ENCODE measurements at places on chromosomes 5 and 9. TPM values are rescaled to one million over a fixed set of nuclear protein-coding genes. Genes with fewer than 3 reads are reported as not detected.
A peak's percentile ranks its signal among the peaks of the same experiment; 100 is the strongest.

- no peaks in the 10 kb centered on the region for H3K27me3 ChIP-seq
- H3K4me3 ChIP-seq, result no peak overlapping the region
- DNase-seq, result no peak
- peaks cover 12% of the 10 kb centered on the region for H3K4me1 ChIP-seq
- no peaks in the 10 kb centered on the region for H3K36me3 ChIP-seq
- H3K27ac ChIP-seq, result no peak overlapping the region
Measured at GRCh38 chr5:66867618-66868322, 271.6 kb downstream of the MAST4 start.

- DNase-seq, result no peak
- no peak overlapping the region for H3K4me3 ChIP-seq
- H3K36me3 ChIP-seq, result no peaks in the 10 kb centered on the region
Measured at GRCh38 chr9:36584620-36585460, 12.1 kb downstream of the MELK start.

DNA sequence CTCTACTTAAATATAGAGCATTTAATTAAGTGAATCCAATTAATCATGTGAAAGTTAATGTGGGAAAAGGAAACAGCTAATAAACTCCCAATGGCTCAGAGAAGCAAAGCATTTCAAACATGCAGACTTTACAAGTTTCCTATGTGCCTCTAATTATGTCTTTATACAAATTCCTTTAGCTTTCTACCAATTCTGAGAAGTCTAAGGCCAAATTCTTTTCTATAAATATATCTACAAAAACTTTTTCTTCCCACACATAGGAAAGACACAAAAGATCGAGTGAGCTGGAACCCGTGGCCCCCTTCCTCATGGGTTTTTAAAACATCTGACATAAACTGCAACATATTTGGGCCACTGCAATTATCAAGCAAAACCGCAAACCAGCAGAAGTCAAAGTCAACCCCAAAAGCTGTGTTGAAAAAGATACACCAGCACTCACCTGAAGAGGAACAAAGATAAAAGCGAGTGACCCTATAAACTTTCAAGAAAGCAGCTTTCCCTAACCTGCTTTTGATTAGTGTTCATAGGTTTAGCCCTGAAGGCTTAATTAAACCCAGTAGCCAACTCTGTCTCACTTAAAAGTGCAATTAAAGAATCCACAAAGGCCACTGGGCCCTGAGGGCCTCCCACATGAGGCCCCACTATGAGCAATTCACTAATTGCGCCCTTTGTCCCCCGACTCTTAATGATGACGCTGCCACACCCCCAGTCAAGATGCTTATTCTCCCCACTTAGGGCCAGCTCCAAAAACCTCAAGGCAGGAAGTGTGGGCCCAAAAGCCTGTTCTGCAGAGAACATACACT, 12.1 kb downstream of the SEMA5A start:
- no peak overlapping the region for H3K4me3 ChIP-seq
- no peaks in the 10 kb centered on the region for H3K36me3 ChIP-seq
- no peaks in the 10 kb centered on the region for H3K27me3 ChIP-seq
- peak overlapping the region; percentile 43 for H3K27ac ChIP-seq
- no peaks in the 10 kb centered on the region for H3K4me1 ChIP-seq

- H3K27ac ChIP-seq, result no peak overlapping the region
- no peaks in the 10 kb centered on the region for H3K4me1 ChIP-seq
- DNase-seq, result no peak
- no peaks in the 10 kb centered on the region for H3K27me3 ChIP-seq
- H3K4me3 ChIP-seq, result no peak overlapping the region
- H3K36me3 ChIP-seq, result no peaks in the 10 kb centered on the region
Measured at GRCh38 chr5:57795203-57795602, 312.6 kb upstream of the ACTBL2 start.

- H3K4me3 ChIP-seq, result no peak overlapping the region
- H3K27me3 ChIP-seq, result no peaks in the 10 kb centered on the region
- no peaks in the 10 kb centered on the region for H3K36me3 ChIP-seq
- no peak for DNase-seq
- H3K27ac ChIP-seq, result peak overlapping the region; percentile 32
- H3K4me1 ChIP-seq, result peaks cover 25% of the 10 kb centered on the region
Measured at GRCh38 chr5:142287096-142287972, 37.5 kb downstream of the SPRY4 start.

DNA sequence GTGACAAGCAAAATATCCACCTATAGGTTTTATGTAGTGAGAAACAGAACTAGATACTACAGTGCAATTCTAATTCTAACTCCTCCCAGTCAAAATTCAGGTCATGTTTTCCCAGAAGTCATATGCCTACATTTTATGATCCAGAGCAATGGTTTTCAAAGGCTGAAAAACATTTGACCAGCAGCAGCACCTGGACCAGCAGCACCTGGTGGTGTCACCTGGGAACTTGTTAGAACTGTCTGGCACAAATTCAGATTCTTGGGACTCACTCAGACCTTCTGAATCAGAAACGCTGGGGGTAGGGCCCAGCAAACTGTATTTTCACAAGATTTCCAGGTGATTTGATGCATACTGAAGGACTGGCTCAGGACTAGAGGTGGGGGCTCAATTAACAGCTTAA, 367.7 kb upstream of the RFX3 start:
- no peak overlapping the region for H3K4me3 ChIP-seq
- H3K27me3 ChIP-seq, result no peaks in the 10 kb centered on the region
- DNase-seq, result no peak
- no peaks in the 10 kb centered on the region for H3K4me1 ChIP-seq
- H3K27ac ChIP-seq, result no peak overlapping the region
- H3K36me3 ChIP-seq, result no peaks in the 10 kb centered on the region

DNA sequence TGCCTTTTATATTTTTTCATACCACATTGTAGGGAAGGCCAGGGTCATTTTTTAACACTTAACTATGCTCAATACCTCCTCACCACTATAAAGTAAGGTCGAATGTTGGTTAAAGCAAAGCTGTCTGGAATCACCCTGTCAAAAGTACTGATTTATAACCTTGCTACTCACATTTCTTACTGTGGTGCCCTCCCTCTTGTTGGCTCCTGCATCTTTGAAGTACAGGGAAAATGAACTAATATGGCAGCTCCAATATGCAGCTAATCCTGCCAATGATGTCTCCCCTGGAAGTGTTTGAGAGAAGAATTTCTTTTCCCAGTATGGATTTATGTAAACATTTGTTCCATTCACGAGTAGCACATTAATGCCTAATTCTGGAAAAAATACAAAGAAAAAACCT, 108.4 kb upstream of the RPS23 start:
- H3K27me3 ChIP-seq, result no peaks in the 10 kb centered on the region
- H3K4me1 ChIP-seq, result peaks cover 28% of the 10 kb centered on the region

GRCh38 chr9:103226647-103227013, 231.5 kb downstream of the CYLC2 start:
- no peak overlapping the region for H3K27ac ChIP-seq
- no peak overlapping the region for H3K4me3 ChIP-seq
- no peaks in the 10 kb centered on the region for H3K36me3 ChIP-seq
- H3K27me3 ChIP-seq, result no peaks in the 10 kb centered on the region
- H3K4me1 ChIP-seq, result no peaks in the 10 kb centered on the region

DNA sequence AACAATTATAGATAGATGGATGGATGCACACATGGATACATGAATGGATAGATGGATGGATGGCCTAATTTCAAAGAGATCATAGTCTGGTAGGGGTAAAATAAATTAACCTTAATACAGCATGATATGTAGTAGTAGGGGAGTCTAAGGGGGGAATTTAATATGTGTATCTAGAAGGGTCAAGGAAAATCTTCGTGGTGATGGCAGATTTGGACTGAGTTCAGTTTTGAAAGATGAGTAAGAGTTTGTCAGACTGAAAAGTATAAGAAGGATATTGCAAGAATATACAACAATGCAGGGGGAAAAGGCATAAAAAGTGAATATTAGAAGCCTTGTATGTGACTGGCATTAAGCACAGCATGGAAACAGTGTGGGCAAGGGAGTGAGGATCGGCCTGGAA, 98.7 kb downstream of the ZNF462 start:
- H3K27me3 ChIP-seq, result no peaks in the 10 kb centered on the region
- peaks cover 9% of the 10 kb centered on the region for H3K36me3 ChIP-seq
- peaks cover 10% of the 10 kb centered on the region for H3K4me1 ChIP-seq
- H3K27ac ChIP-seq, result peak overlapping the region; percentile 73
- H3K4me3 ChIP-seq, result no peak overlapping the region

- H3K4me3 ChIP-seq, result no peak overlapping the region
- no peaks in the 10 kb centered on the region for H3K27me3 ChIP-seq
- no peaks in the 10 kb centered on the region for H3K4me1 ChIP-seq
Measured at GRCh38 chr9:24961762-24962161, 416.1 kb upstream of the IZUMO3 start.

- H3K4me3 ChIP-seq, result no peak overlapping the region
- H3K27me3 ChIP-seq, result no peaks in the 10 kb centered on the region
- no peaks in the 10 kb centered on the region for H3K4me1 ChIP-seq
- DNase-seq, result no peak
Measured at GRCh38 chr9:123649909-123650308, 280.0 kb downstream of the DENND1A start.

MORN5 gene
- not detected for polyA plus RNA-seq

DNM1 gene
- polyA plus RNA-seq, result 2.2 TPM

RBM22 gene
- polyA plus RNA-seq, result 19.2 TPM

CCL28 gene
- 0.30 TPM for polyA plus RNA-seq

SPATA31D4 gene
- not detected for polyA plus RNA-seq

NEUROG1 gene
- not detected for polyA plus RNA-seq

SPATA31D1 gene
- polyA plus RNA-seq, result not detected

TSSK1B gene
- not detected for polyA plus RNA-seq

AIF1L gene
- 23.1 TPM for polyA plus RNA-seq

TAF11L2 gene
- polyA plus RNA-seq, result not detected

ELAVL2 gene
- not detected for polyA plus RNA-seq
